HCT116 (cell line): ENCODE measurements at places on chromosomes 6 and 20.

DNA sequence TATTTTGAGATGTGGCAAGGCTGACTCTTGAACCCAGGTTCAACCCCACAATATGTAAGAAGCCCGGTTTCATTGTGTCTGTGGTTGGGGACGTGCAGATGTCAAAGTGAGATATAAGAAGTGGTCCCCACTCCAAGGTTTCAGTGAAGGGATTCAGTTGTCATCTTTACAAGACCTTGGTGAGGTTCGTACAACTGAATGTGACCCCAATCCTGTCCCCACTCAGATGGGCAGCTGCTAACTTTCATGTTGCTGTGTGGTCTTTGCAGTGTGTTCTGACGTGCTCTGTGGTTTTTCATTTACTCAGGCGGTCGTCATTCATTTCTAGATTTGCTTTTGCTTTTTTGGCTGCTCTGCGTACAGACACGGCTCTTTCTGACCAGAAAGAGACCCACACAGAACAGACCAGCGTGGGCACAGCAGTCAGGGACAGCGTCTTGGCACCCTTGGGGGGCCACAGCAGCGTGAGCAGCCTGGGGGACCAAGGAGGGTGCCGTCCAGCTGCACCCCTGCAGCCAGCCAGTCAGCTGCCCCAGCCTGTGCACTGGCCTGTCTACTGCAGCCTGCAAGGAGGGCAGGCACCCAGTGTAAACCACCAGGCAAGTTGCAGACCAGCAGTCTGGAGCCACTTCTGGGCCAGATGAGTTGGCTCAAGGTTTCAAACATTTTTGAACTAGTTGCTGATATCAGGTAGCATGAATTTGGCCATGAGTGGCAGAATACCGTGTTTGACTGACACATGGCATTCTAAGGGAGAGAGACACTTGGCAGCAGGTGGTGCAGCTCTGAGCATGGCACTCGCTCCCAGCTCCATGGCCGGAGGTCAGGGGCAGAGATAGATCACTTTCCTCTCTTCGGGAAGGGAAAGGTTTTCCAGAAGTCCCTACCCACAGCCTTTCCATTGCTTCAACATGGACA lies 49.4 kb upstream of the IRF4 start:
- no peak for DNase-seq
- H3K27me3 ChIP-seq, result no peaks in the 10 kb centered on the region
- no peak overlapping the region for H3K27ac ChIP-seq
- no peaks in the 10 kb centered on the region for H3K4me1 ChIP-seq

- DNase-seq, result no peak
- peaks cover 38% of the 10 kb centered on the region for H3K27me3 ChIP-seq
Observed at GRCh38 chr6:90703336-90703735, 116.5 kb upstream of the MAP3K7 start.

GRCh38 chr6:13811627-13812358 lies 2.6 kb downstream of the MCUR1 start:
- peaks cover 14% of the 10 kb centered on the region for H3K4me1 ChIP-seq
- no peak for DNase-seq
- H3K27me3 ChIP-seq, result no peaks in the 10 kb centered on the region
- no peaks in the 10 kb centered on the region; the same call in 1 of the 2 replicates for H3K36me3 ChIP-seq
- no peak overlapping the region for H3K27ac ChIP-seq
- no peak overlapping the region for H3K4me3 ChIP-seq

GRCh38 chr6:884570-884969 lies 191.6 kb upstream of the EXOC2 start:
- H3K36me3 ChIP-seq, result no peaks in the 10 kb centered on the region
- H3K27ac ChIP-seq, result no peak overlapping the region
- no peaks in the 10 kb centered on the region; the same call in 1 of the 2 replicates for H3K27me3 ChIP-seq
- H3K4me1 ChIP-seq, result no peaks in the 10 kb centered on the region

DNA sequence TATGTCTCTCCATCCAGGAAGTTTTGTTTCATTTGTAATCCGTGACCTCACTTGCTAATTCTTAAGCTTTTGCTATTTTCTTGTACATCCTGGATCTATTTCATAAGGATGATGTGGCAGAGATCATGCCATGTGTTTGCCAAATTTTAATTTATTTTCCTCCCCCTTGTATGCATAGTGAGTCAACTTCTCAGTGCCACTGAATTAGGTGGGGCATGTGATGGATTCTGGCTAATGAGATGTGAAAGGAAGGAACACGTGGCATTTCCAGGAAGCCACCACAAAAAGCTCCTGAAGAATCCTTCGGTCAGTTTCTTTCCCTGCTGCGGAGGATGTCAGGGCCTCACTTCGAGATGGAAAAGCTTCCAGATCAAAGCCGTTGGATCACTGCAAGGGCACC lies 86.2 kb upstream of the PRL start:
- no peak overlapping the region for H3K4me3 ChIP-seq
- no peaks in the 10 kb centered on the region for H3K4me1 ChIP-seq
- H3K27ac ChIP-seq, result no peak overlapping the region
- DNase-seq, result no peak

GRCh38 chr6:30922447-30922852 lies 8.4 kb downstream of the VARS2 start:
- H3K36me3 ChIP-seq, result peaks cover 21% of the 10 kb centered on the region; the same call in 1 of the 2 replicates
- peaks cover 24% of the 10 kb centered on the region; the same call in 1 of the 2 replicates for H3K4me1 ChIP-seq
- H3K4me3 ChIP-seq, result no peak overlapping the region
- H3K27ac ChIP-seq, result no peak overlapping the region
- no peak for DNase-seq

DNA sequence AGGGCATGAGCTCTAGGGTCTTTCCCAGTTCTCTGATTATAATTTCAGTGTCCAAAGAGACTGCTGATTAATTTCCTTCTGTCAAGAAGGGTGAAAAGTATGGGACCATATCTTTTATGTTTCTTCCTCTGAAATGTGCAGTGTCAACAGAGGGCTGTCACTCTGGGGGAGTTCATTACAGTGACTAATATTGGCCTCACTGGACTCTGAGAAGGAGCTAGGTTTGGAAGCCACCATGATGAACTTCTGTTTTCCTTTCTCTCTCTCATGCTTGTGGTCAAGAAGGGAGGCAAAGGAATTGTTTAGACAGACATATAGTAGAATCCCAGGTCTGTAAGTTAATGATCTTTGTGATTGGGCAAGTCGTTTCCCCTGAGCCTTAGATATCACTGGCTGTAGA lies 41.8 kb upstream of the BMP6 start:
- no peaks in the 10 kb centered on the region for H3K36me3 ChIP-seq
- H3K27me3 ChIP-seq, result no peaks in the 10 kb centered on the region
- no peak overlapping the region for H3K4me3 ChIP-seq
- no peak for DNase-seq
- no peak overlapping the region for H3K27ac ChIP-seq
